ENCODE measurements at places on chromosomes 3 and 15.

DNA sequence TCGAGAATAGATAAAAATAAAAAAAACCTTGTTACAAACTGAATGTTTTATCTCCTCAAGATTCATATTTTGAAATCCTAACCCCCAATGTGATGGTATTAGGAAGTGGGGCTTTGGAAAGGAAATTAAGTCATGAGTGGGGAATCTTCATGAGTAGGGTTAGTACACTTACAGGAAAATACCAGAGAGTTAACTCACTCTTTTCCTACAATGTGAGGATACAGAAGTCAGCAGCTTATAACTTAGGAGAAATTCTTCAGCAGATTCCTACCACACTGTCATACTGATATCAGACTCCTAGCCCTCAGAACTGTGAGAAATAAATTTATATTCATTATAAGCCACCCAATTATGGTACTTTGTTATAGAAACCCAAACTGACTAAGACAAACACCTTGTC lies 453.1 kb downstream of the GBE1 start:
- DNase-seq: no peak

GRCh38 chr3:37712421-37712820 lies 149.3 kb upstream of the CTDSPL start:
- no peak for DNase-seq

- peak; percentile 58 for DNase-seq
These were observed 414.8 kb downstream of the LPP start for GRCh38 chr3:188568736-188569135.

- DNase-seq: no peak
These were observed 558.8 kb upstream of the ADAMTS9 start for GRCh38 chr3:65246561-65246960.

- no peak for DNase-seq
These were observed 6.4 kb downstream of the TLR9 start for GRCh38 chr3:52218937-52219650.

DNA sequence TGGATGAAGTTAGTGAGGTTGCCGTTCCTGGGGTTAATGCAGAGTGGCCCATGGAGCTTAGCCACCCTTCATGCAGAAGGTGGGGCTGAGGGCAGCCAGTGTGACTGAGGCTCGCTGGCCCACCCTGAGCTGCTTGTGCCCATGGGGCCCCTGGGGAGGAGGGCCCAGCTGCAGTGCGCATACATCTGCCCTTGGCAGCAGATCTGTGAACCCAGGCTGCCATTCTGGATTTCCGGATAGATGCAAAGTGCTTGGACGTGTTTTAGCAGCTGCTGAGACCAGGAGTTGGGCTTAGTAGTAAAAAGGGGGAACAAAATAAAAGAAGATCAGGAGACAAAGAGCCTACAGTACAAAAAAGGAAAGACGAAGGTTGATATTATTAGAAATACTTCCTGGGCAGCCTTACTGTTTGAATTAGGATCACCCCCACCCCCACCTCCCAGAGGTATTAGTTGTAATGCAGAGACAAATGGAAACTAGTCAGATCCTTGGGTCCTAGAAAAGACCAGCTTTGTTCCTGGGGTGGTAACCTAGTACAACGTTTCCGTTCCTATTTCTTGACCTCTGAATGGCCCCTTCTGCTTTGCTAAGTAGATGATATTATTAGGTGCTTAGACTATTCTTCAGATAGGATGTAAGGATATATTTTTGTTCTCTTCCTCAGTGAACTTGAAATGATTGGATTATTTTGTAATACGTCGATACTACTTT lies 70.2 kb downstream of the IGF1R start:
- no peak for DNase-seq

- peak; percentile 77 for DNase-seq
These were observed 268.3 kb downstream of the UACA start for GRCh38 chr15:70494852-70495571.

- DNase-seq: no peak
These were observed 59.7 kb downstream of the PLXNA1 start for GRCh38 chr3:127042634-127043033.

- DNase-seq: peak; percentile 99
These were observed at the start of gene MESD for GRCh38 chr15:80989518-80990478. Gene MESD, minus strand, starts transcription at chr15:80989819. Its CDS starts 28 bp downstream, at chr15:80989791.

DNA sequence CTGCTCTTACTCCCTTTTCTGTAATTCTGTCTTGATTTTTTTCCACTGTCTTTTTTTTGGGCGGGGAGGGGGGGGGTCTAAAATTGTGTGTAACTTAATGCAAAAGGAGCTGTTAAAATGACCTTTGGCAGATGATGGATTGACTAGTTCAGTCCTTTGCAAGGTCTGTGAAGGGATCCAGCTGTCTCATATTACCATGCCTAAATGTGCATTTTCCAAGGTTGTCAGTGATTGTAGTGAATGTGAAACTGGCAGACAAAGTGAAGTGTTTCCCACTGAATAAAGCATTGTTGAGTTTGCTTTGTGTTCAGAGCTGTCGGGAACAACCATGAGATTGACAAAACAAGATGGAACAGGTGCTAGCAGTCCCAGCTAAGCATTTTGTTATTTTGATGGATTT lies 110.1 kb upstream of the SKOR1 start:
- no peak for DNase-seq

DNA sequence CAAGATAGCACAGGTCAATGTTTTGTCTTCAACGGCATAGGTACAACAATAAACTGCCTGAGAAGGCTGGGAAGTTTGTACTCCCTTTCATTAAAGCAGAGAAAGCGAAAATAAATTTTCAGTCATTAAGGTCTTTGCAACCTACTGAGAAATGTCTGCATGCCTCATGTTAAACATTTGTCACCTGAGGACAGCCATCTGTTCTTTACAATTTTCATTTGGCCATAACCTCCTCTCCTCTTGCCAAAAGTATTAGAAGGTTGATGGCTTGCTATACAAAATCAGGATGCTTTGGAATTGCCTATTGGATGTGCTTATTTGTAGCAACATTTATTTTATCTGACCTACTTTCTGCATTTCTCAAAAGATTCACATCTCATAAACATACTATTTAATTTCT lies 122.7 kb downstream of the GOLIM4 start:
- DNase-seq: no peak

- peak; percentile 77 for DNase-seq
These were observed 1.8 kb upstream of the ZMYND10 start for GRCh38 chr3:50347187-50347813.

DNA sequence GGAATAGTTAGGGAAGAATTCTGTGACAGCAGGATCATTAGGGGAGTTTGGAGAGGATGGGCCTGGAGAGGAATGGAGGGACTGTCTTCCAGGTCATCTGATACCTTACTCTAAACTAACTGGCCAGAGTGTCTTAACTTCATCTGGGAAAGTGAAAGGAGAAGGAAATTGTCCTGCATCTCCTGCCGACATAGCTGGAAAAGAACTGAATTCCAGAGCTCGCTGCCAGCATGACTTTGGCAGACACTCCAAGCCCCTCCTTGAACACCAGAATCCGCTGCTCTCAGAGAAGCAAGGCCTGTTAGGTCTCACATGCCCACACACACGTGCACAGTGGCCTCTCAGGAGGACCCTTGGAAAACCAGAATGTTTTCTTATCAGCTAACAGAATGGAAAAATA lies 10.5 kb downstream of the ABI3BP start:
- DNase-seq: no peak

DNA sequence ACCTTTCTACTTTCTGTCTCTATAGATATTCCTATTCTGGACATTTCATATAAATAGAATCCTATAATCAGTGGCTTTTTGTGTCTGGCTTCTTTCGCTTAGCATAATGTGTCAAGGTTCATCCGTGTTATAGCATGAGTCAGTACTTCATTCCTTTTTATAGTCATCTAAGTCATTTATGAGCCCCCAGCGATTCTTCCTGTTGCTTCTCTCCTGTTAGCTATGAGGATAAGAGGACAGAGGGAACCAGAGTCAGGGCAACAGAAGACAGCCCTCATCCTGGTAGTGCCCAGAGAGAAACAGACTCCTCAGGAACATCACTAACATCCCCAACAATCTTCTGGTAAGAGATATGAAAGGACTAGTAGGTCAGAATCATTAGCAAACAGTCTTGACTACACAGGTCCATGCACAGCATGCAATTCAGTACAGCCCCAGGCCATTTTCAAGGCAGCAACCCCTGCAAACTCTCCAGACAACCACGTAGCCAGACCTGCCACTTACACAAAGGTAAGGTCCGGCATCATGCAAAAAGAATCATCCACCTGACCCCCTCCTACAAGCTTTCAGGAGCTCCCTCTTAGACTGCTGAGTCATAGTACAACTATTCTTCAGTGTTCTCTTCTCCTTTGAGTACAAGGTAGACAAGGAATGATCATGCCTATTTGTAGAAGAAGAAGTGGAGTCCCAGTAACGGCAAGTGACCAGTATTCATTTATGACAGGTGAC lies 91.5 kb downstream of the MYLK start:
- no peak for DNase-seq

Measured in suppressor macrophage treated with lipopolysaccharide for 4 hours (primary cell).